ENCODE measurements at places on chromosomes 11 and 22. TPM values are rescaled to one million over a fixed set of nuclear protein-coding genes. Genes with fewer than 3 reads are reported as not detected.

- no peak for DNase-seq
Observed at GRCh38 chr11:3795131-3796001, 2.0 kb downstream of the NUP98 start.

GRCh38 chr11:10051868-10052586 is 242.0 kb downstream of the SBF2 start:
- no peak for DNase-seq

DNA sequence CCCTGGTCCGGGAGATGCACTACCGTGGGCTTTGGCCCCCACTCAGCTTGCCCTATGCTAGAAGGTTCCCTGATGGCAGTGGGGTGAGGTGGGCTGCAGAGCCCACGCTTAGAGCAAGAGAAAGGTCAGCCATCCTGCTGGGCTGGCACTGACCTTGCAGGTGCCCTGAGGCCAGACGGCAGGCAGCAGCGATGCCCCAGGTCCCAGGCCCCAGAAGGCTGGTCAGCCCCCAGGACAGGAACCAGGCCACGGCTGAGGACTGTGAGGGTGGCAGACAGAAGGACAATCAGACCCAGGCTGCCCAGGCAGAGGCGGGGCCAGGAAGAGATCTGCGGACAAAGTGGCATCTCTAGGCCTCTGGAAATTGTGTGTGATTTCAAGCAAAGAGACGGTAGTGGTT is 231.7 kb downstream of the CTTN start:
- no peak for DNase-seq

DNA sequence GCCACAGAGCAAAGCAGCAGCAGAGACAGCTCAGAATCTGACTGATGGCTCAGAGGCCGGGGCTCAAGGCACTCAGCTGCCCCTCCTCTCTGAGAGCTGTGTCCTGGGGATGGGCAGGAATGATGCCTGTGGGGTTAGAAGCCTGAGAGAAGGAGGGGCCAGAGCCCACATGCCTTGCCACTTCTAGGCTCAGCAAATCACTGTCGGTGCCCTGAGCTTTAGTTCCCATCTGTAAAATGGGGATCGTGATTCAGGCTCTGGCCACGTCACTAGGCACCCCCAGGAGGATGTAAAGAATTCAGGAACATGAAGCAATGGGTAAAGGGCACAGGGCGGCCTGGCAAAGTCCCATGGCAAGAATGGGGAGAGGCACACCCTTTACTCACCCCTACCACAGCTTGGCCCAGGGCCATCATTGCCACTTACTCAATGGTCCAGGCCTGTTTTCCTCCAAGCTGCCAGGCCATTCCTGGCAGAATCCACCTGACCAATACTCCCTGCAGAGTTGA is 3.4 kb upstream of the CDC42EP2 start:
- DNase-seq = peak; percentile 69

DNA sequence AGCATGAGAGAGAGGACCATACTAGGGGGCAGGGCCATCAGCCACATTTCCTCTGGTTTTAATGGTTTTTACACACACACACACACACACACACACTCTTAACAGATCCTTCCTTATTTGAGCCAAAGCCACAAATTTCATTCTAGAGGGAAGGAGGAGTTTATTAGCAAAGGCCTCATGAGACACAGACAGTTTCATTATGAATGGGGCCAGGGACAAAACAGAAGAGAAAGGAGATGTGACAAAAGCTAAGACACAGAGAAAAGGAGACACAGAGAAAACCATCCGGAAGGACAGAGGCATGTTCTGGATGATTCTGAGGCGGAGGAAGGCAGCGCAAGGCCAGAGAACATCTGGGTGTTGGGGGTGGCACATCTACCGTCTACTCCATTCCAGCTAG is 32.2 kb upstream of the ARFGAP3 start:
- no peak for DNase-seq

GRCh38 chr11:43907028-43907975 is 26.7 kb downstream of the ALKBH3 start:
- DNase-seq = no peak

DNA sequence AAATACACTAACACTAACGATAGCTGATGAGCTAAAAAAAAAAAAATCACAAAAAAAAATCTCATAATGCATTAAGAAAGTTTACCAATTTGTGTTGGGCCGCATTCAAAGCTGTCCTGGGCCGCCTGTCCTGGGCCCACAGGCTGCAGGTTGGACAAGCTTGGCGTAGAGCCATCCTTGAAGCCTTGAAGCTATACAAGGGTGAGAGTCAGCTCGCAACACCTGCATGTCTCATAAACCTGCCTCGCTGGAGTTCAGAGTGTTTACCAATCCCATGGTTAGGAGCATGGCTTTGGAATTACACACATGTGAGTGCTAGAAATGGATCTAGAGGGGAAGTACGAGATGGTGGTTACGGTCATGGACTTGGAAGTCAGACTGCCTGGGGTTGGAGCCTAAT is 453.7 kb downstream of the INSC start:
- no peak for DNase-seq

DNA sequence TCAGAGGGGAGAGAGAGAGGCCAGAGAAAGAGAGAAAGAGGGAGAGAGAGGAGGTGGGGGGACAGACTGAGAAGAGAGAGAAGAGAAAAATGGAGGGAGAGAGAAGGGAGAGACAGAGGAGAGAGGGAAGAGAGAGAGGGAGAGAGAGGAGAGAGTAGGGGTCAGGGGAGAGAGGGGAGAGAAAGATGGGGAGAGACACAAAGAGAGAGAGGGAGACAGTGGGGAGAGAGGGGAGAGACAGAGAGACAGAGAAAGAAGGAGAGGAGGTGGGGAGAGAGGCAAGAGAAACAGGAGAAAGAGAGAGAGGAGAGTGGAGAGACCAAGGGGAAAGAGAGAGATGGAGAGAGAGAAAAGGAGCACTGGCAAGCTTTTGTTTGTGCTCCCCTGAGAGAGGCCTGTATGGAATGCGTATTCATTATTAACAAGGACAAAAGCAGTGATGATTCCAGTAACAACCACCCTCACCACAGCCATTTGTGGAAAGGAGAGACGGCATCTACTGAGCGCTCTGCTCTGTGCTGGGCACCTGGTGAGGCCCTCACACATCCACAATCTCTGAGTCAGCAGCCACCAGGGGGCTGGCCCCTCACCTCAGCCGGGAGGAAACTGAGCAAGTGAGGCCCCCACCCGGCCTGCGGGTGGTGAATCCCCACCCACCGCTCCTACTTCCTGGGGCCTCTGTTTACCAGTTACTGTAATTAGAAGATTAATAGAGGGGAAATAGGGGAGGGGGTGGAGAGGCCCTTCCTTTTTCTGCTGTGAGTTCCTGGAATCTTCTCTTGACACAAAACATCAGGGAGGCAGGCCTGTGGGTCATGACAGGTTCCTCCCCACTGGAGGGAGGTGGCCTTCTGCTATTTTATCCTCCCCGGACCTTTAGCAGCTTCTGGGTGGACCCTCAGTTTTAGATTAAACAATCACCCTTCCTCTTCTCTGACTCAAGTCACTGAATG is 14.6 kb upstream of the MIAT start:
- DNase-seq = peak; percentile 53

DNA sequence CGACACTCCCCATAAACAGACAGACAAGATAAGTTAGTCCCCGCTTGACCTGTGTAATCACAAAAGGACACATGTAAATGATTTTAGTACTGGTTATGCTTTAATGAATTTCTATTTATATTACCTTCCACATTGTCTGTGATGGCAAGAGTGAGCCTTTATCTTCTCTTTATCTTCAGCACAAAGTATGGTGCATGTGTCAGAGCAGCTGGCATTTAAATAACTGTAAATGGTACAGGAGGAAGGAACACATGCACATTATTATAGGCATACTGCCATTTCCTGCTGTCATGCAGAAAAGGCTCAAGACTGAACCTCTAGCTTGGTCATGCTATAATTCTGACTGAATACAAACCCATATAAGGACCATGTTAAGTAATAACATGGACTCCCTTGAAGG is 1342.7 kb upstream of the TENM4 start:
- DNase-seq = no peak

- no peak for DNase-seq
Observed at GRCh38 chr22:40552070-40552469, 84.4 kb downstream of the MRTFA start.

DNA sequence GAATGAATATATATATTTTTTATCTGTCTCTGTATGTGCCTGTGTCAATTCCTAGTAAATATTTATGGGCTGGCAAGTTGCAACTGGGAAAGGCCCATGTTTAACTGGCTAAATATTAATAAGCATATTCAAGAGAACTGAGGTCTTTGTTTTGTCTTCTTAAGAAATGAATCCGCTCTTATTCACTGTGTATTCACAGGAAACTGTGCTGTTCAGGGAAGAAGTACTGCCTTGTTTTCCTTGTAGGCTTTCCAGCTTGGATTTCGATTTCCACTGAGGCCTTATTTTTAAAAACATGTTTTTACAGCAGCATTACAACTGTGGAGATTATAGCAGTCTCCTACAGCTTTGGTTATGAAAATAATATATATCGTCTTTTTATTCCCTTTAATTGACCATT is 64.7 kb downstream of the LDLRAD3 start:
- no peak for DNase-seq

DNA sequence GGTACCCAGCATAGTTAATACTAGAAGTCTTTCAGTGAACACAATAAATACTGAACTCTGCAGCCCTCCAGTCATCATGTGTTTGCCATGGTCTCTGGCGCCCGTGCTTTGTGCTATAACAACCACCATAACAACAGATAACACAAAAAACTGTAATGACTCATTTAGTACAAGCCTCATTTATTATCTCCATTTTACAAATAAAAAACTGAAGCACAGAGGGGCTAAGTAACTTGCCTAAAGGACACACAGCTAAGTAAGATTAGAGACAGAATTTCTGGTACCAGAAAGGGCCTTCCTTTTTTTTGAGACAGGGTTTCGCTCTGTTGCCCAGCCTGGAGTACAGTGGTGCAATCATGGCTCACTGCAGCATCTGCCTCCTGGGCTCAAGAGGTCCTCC is 19.5 kb downstream of the RBFOX2 start:
- DNase-seq = no peak

DNA sequence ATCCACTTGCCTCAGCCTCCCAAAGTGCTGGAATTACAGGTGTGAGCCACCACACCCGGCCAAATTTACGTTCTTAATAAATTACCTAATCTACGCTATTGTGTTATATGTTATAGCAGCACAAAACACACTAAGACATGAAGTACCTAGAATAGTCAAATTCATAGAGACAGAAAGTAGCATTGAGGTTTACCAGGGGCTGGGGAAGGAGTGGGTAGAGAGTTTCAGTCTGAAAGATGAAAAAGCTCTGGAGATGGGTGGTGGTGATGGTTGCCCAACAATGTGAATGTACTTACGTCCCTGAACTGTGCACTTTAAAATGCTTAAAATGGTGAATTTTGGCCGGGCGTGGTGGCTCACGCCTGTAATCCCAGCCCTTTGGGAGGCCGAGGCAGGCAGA is 65.7 kb upstream of the NUP50 start:
- DNase-seq = no peak

GRCh38 chr22:37417264-37417663 is 10.0 kb downstream of the ELFN2 start:
- no peak for DNase-seq

DNA sequence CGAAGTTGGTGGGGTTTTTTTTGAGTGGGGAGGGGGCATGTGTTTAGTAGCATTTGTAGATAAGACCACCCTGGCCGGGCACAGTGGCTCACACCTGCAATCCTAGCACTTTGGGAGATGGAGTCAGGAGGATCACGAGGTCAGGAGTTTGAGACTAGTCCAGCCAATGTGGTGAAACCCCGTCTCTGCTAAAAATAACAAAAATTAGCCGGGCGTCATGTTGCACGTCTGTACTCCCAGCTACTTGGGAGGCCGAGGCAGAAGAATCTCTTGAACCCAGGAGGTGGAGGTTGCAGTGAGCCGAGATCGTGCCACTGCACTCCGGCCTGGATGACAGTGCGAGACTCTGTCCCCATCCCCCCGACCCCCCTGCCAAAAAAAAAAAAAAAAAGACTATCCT is 34.6 kb downstream of the CECR2 start:
- DNase-seq = no peak

- DNase-seq = no peak
Observed at GRCh38 chr11:102933627-102934026, 21.9 kb downstream of the MMP13 start.

GRCh38 chr11:35223371-35223796 is 84.4 kb downstream of the CD44 start:
- no peak for DNase-seq

DNA sequence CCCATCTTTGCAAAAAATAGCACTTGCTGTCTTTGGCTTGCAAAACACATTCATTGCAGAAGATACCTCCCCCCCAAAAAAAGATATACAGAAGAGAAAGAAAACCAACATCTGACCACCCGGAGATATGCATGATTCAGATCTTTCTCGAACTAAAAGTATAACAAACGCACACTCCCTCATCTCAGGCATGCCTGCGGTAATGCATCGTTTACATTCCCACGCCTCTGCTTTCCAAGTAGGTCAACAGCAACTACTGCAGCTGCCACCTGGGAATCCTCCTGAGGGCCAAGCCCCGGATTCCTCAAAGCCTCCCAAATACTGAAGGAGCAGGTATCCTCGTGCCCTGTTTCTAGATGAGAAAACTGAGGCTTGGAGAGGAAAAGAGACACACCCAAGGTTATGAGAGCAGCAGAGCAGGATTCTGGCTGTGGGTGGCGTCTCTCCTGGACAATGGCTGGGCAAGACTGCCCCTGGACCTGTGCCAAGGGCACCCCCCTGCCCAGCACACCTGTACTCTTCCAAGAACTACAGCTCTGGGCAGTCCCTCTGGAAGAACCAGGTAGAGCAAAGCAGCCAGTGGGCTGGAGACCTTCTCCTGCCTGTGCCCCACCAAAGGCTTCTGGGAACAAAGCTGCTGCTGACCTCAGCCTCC is 38.1 kb downstream of the NUP50 start:
- DNase-seq = no peak

Gene GRIK4
- total RNA-seq = 0.51 TPM

Gene DCPS
- total RNA-seq = 21.3 TPM

Gene GAL
- 1.5 TPM for total RNA-seq

Gene UQCR10
- total RNA-seq = 178 TPM

Gene APOL3
- 29.3 TPM for total RNA-seq

Gene RAG1
- 1.9 TPM for total RNA-seq

Gene NUDT8
- total RNA-seq = 23.1 TPM

Gene STK33
- 3.4 TPM for total RNA-seq

Gene EIF3D
- total RNA-seq = 135 TPM

Measured in mucosa of descending colon (tissue), 3 donors.